ENCODE measurements at places on chromosomes 3 and 15.

GRCh38 chr3:62556121-62556815 lies 182.9 kb upstream of the FEZF2 start:
- no peak for DNase-seq

GRCh38 chr15:73936588-73937290 lies 10.5 kb downstream of the LOXL1 start:
- DNase-seq: no peak

- DNase-seq: no peak
Measured at GRCh38 chr3:4302747-4303146, 422 bp upstream of the SETMAR start.

GRCh38 chr15:65659502-65660052 lies 37.8 kb downstream of the SLC24A1 start:
- no peak for DNase-seq

- DNase-seq: peak; percentile 91
Measured at GRCh38 chr15:74950078-74950908, 6.3 kb downstream of the RPP25 start.

DNA sequence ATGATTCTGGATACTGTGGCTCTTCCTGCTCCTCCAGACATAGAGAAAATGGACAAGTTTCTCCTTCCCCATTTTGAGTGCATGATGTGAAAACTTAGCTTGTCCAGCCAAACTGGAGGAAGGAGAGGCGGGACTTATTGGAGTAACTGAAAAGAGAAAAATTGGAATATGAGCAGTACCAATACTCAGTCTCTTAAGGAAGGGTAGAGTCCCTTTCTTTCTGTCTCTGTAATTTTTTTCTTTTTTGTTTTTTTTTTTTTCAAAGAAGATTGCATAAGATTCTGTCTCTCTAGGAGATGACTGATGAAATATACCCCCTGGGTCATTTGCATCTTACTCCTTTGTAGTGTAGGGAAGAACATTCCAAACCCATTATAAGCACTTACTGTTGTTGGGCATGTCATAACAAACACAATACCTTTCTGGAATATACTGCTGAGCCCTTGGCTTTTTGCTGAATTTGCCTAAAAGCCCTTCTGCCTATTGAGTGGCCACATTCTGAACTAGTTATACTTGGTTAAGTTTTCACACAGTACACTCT lies 498.1 kb upstream of the TPRG1 start:
- DNase-seq: no peak

DNA sequence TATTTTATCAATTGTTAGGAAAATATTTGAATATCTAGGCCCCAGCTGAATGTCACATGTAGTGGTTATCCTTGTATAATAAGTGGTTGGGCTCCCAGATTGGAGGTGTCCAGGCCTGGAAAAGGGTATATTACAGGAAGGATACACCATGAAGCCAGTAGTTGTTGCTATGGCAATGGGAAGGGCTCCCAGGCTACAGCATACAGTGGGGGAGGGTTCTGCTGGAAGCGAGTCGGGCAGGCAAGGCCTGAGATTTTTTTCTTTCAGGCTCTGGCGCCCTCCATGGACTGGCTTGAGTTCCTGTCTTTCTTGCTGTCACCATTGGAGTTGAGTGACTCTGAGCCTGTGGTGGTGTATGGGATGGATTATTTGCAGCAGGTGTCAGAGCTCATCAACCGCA lies 8.9 kb downstream of the ECE2 start:
- DNase-seq: no peak

DNA sequence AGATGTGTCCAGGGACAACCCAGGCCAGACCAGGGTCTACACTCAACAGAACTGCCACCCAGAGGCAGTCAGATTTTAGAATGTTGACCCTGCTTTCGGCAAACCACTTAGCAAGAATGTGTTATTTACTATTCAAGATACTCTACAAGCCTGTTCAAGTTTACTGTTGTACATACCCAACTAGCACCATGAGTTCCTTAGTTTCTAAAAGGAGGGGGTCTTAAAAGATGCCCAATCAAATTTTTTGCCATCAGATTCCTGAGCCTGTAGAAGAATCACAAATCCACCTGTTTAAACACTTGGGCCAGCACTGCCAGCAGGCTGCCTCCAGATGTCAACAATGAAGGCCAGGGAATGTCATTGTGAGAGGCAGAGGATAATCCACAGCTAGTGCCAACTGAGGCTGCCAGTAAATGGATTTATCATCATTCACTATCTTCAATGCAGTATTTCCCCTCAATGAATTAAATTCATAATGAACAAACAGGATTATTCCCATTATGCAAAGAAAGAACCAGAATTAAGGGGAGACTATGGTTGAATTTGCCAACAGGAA lies 43.5 kb upstream of the SNRPA1 start:
- DNase-seq: no peak

DNA sequence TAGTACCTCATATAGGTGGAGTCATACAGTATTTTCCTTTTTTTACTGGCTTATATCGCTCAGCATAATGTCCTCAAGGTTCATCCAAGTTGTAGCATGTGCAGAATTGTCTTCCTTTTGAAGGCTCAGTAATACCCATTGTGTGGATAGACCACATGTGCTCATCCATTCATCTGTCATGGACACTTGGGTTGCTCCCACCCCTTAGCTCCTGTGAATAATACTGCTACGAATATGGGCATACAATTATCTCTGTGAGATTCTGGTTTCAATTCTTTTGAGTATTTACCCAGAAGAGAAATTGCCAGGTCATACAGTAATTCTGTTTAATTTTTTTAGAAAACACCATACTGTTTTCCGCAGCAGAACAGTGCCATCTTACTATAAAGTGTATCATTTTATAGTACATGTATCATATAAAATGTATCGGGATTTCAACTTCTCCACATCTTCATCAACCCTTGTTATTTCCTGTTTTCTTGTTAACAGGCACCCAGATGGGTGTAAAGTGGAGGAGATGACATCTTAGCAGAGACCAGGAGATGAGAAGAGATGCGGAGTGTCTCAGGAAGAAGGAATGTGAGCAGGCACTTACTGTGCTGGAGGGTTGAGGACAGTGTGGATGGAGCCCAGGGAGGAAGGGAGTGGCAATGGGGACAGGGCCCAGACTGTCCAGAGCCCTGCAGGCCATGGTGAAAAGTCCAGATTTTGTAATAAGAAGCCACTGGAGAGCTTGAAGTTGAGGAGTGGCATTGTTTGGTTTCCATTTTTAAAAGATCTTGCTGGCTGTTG lies 27.0 kb upstream of the PRR23E start:
- no peak for DNase-seq

DNA sequence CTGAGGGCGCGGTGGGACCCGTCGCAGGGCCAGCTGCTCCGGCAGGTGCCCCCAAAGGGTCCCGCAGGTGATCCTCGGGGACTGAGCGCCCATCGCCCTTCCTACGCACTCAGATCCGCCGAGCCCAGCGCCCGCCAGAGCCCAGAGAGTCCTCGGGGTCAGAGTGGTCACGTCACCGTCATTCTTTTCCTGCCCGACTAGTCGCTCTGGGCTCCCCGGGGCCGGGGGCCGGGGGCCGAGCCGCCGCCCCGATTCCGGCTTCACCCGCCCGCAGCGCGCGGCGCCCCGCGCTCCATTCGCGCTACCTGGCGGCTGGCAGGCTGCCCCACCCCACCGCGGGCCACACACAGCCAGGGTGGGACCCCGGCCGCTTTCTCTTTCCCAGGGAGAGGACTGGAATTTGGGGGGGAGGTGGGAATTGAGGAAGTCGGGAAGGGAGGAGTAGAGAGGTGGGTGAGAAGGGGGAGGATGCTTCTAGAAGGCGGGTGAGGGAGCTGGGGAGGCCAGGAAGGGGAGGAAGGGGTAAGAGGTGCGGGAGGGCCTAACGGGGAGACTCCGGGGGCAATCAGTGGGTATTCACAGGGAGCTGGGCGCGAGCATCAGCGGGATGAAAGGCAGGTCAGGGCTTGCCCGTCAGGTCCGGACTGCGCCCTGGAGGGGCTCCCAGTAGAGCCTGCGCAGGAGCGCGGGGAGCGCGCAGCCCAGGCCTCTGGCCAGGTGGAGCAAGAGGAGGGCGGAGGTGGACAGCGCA lies 36.1 kb upstream of the EPHB3 start:
- DNase-seq: no peak
